Keratinocyte (primary cell): ENCODE measurements at places on chromosomes 7 and 10.
A peak's percentile ranks its signal among the peaks of the same experiment; 100 is the strongest.

DNA sequence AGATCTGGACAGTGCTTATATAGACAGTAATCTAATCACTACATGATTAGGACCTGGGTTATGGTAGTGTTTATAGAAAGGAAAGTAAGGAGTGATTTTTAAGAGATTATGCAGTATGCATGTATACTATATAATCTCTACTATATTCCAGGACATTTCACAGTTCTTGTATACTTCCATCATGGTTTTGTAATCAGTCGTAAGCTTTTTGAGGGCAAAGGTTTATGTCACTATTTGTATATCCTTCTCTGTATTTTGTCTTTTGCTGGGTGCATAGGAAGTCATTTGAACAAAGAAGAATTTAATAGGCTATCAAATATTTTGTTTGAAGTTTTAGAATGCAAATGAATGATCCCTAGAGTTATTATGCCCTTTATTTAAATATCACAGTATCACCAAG, 39.2 kb downstream of the RSBN1L start:
- H3K4me3 ChIP-seq = no peak overlapping the region
- no peak for DNase-seq
- H3K27me3 ChIP-seq = no peaks in the 10 kb centered on the region
- no peaks in the 10 kb centered on the region for H3K36me3 ChIP-seq
- H3K4me1 ChIP-seq = peaks cover 4% of the 10 kb centered on the region
- no peak overlapping the region for H3K27ac ChIP-seq

DNA sequence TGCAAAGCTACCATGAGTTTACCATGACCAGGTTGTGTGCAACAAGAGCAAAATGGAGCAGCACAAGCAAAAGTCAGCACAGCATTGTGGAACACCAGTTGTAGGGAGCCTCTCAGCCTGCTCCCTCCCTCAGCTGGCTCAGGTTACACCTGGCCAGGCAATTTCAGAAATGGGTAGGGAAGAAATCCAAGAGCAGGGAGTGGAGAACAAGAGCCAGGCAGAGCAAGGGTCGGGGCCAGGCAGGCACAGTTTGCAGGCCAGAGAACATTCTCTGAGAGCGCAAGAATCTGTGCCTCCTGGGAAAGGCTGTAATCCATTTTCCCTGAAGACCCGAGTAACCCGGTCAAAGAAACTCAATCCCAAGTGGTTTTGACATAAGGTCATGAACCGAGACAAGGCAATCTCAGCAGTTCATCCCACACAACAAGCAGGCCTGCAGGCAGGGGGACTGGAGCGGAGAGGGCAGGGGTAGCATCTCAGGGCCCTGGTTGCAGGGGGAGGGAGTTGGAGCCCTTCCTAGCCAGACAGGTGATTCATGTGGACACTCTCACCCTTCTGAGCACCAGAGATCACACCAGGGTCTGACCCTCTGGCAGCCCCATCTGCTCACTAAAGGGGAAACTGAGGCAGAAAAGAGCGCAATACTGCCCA, 258.4 kb downstream of the PLXNA4 start:
- no peak overlapping the region for H3K27ac ChIP-seq
- peaks cover 20% of the 10 kb centered on the region for H3K27me3 ChIP-seq
- no peaks in the 10 kb centered on the region for H3K36me3 ChIP-seq
- H3K4me1 ChIP-seq = peaks cover 3% of the 10 kb centered on the region

DNA sequence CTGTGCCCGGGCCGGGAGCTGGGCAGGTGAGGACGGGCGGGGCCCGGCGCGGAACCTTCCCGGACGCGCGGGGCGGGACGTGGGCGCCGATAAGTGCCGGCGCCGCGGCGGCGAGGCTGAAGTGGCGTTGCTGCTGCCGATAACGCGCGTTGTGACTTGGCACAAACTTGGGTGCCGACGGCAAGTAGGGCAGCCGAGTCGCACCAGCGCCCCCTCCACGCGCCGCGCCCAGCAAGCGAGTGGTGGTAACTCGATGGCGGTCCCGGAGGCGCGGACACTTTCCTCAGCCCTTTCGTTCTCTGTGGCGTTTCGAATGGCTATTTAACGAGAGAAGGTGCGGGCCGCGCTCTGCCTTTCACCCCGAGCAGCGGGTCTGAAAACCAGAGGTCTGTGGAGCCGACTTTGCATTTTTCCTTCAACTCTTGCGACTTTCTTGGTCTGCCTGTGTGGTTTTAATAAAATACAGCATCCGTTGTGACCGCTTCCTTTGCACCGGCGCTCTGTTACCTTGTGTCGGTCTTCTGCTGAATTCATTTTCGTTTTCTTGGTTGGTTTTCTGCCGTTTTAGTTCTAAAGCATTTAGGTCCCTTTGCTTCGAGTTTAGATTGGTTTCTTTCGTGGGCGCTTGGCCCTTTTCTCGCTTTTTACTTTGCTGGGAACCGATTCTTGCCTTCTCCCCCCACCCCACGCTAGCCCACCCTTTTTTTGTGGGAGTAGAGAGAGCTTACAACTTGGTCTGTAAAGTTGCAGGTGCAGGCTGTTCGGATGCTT, 701 bp downstream of the STK17A start:
- DNase-seq = no peak
- no peaks in the 10 kb centered on the region for H3K27me3 ChIP-seq
- peak overlapping the region; percentile 94 for H3K4me3 ChIP-seq
- H3K36me3 ChIP-seq = peaks cover 5% of the 10 kb centered on the region

GRCh38 chr7:133820584-133820983, 306.6 kb upstream of the LRGUK start:
- H3K4me3 ChIP-seq = no peak overlapping the region
- no peaks in the 10 kb centered on the region for H3K36me3 ChIP-seq
- H3K4me1 ChIP-seq = peaks cover 9% of the 10 kb centered on the region
- no peak overlapping the region for H3K27ac ChIP-seq
- H3K27me3 ChIP-seq = no peaks in the 10 kb centered on the region

- no peaks in the 10 kb centered on the region for H3K27me3 ChIP-seq
- no peaks in the 10 kb centered on the region for H3K36me3 ChIP-seq
- peaks cover 37% of the 10 kb centered on the region for H3K4me1 ChIP-seq
- H3K4me3 ChIP-seq = peak overlapping the region; percentile 86
- no peak for DNase-seq
- peak overlapping the region; percentile 66 for H3K27ac ChIP-seq
Observed at GRCh38 chr10:100008142-100008522, 1.6 kb downstream of the DNMBP start.

- DNase-seq = no peak
- H3K27me3 ChIP-seq = no peaks in the 10 kb centered on the region
- H3K4me3 ChIP-seq = no peak overlapping the region
- no peaks in the 10 kb centered on the region for H3K36me3 ChIP-seq
- no peak overlapping the region for H3K27ac ChIP-seq
Observed at GRCh38 chr10:117268258-117268657, 27.3 kb downstream of the SLC18A2 start.

DNA sequence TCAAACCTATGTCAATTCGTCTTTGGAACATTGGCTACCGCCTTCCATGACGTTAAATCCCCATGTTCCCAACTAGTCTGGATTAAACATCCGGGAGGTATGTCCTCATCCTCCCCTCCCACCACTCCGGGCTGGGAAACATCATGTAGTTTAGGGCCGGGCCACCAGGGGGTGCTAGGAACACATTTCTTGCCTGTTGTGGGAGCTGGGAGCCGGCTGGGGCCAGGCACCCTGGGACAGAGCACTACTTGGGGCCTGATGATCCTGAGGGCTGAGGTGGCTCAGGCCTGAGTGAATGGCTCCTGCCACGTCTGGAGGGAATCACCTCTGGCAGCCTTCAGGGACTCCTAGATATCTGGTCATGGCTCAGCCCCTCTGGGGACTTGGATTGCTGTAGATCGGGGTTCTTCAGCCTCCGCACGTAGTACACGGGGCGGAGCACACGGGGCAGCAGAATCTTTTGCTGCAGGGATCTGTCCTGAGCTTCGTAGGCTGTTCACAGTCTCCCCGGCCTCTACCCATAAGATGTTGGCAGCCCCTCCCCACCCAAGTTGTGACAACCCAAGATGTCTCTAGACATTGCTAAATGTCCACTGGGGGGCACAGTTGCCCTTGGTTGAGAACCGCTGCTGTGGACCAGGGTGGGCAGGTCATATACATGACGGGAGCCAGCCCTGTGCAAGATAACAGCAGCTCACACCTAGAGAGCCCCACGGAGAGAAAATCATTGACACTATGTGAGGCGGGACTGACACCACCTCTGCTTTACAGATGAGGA, 141.2 kb upstream of the ZNF716 start:
- no peaks in the 10 kb centered on the region for H3K27me3 ChIP-seq
- no peaks in the 10 kb centered on the region for H3K36me3 ChIP-seq
- no peak overlapping the region for H3K27ac ChIP-seq

DNA sequence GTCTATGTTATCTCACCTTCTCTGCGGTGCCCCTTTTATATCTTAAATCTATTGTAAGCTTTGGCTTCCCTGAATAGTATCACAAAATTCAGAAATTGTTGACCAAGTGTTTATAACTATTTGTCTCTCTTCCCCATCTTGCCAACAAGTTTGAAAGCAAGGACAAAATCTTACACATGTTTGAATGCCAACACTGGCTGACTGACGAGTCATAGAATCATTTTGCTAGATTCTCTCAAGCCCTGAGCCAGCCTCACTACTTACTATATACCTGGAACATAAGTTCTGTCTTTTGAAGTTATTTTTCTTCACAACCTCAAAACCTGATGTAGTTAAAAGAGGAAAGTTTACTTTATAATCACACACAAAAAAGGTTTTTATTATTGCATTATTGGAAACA, 700.7 kb downstream of the PHTF2 start:
- no peak overlapping the region for H3K27ac ChIP-seq
- no peaks in the 10 kb centered on the region for H3K36me3 ChIP-seq
- no peaks in the 10 kb centered on the region for H3K4me1 ChIP-seq
- H3K27me3 ChIP-seq = no peaks in the 10 kb centered on the region
- no peak for DNase-seq

GRCh38 chr10:21292763-21293517, 232.5 kb downstream of the SKIDA1 start:
- H3K36me3 ChIP-seq = no peaks in the 10 kb centered on the region
- H3K4me3 ChIP-seq = peak overlapping the region; percentile 43
- H3K27me3 ChIP-seq = no peaks in the 10 kb centered on the region
- DNase-seq = peak; percentile 79
- peak overlapping the region; percentile 61 for H3K27ac ChIP-seq

DNA sequence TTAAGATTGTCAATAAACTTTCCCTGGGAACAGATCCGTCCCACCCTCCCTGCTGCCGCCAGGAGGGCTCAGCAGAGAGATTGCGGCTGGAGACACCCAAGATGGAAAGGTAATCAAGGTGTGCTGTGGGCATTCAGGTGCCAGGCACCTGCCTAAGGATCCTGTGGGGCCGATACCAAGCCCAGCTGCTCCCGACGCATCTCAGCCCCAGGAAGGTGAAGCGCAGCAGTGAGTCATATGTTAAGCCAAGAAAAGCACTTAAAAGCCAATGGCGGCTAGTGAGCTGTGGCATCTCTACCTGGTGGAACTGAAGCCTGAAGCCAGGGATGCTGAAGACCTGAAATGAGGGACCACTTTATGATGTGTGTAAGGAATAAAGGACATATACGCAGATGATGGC, 6.1 kb downstream of the WDR86 start:
- H3K36me3 ChIP-seq = no peaks in the 10 kb centered on the region
- peaks cover 3% of the 10 kb centered on the region for H3K4me1 ChIP-seq
- no peak for DNase-seq
- H3K27me3 ChIP-seq = peaks cover 21% of the 10 kb centered on the region

DNA sequence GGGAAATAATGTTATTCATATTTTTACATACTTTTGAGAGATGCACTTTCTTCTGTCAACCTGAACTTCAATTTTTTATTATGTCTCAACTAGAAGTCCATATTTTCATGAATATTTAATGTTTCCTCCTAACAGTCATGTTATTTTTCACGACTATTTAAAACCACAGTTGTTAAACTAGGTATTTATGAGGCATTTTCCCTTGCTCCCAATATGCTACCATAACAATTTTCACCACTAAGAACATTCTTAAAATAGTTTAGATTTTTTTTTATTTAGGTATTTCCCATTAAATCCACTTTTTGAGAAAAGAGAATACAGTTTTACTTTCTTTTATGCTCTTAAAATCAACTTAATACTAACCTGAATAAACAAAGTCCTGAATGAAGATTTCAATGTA, 89.4 kb downstream of the JAZF1 start:
- no peaks in the 10 kb centered on the region for H3K27me3 ChIP-seq
- DNase-seq = no peak
- H3K36me3 ChIP-seq = no peaks in the 10 kb centered on the region
- H3K4me1 ChIP-seq = no peaks in the 10 kb centered on the region

GRCh38 chr10:88931548-88931947, 21.0 kb downstream of the ACTA2 start:
- H3K36me3 ChIP-seq = no peaks in the 10 kb centered on the region
- no peak for DNase-seq
- H3K27ac ChIP-seq = no peak overlapping the region
- peaks cover 9% of the 10 kb centered on the region for H3K4me1 ChIP-seq
- no peaks in the 10 kb centered on the region for H3K27me3 ChIP-seq

- no peak overlapping the region for H3K27ac ChIP-seq
- H3K4me3 ChIP-seq = no peak overlapping the region
- DNase-seq = no peak
- H3K4me1 ChIP-seq = no peaks in the 10 kb centered on the region
- H3K27me3 ChIP-seq = peaks cover 20% of the 10 kb centered on the region
Observed at GRCh38 chr10:86689146-86689545, 20.8 kb downstream of the LDB3 start.

DNA sequence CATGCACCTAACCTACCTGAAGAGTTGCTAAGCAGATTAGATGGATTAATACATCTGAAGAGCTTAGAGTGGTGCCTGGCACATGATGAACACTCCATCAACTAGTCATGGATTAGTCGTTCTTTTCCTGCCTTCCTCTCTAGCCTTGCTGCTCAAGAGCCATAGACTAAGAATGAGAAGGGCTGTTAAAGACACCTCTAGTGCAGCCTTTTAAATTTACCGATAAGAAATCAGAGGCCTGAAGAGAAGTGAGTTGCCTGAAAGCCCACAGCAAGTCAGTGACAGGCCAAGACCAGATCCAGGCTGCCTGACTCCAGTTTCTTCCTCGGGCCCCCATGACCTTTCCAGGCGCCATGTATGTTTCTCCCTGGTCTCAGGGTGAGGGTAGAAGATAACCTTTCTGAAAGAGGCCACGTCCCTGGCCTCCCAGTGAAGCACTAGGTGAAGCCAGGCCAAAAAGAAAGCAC, 6.5 kb downstream of the TSPAN15 start:
- H3K27ac ChIP-seq = no peak overlapping the region
- H3K4me3 ChIP-seq = no peak overlapping the region
- H3K27me3 ChIP-seq = no peaks in the 10 kb centered on the region
- H3K4me1 ChIP-seq = peaks cover 22% of the 10 kb centered on the region
- no peaks in the 10 kb centered on the region for H3K36me3 ChIP-seq

DNA sequence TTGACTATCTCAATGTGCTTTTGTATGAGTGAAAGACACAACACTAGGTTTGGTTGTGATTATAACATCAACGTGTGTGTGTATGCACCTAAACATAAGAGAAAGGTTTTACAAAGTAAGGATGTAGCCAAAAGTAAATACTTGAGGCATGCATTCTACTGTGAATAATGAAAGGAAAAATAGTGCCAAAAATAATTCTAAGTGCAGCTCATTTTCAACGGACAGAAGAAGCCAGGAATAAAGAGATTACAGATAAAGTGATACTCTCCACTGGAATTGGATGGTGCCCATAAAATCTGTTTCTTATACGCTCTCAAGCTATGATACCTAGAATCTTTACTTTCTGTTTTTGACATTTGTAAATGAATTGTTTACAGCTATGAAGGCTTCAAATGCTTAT, 135.0 kb upstream of the TMEM72 start:
- H3K4me3 ChIP-seq = no peak overlapping the region
- H3K27ac ChIP-seq = no peak overlapping the region
- H3K4me1 ChIP-seq = no peaks in the 10 kb centered on the region
- no peaks in the 10 kb centered on the region for H3K27me3 ChIP-seq

- no peaks in the 10 kb centered on the region for H3K27me3 ChIP-seq
- H3K36me3 ChIP-seq = no peaks in the 10 kb centered on the region
- no peaks in the 10 kb centered on the region for H3K4me1 ChIP-seq
Observed at GRCh38 chr10:49254556-49255318, 44.2 kb upstream of the C10orf71 start.
